ENCODE measurements at places on chromosomes 5 and 9. TPM values are rescaled to one million over a fixed set of nuclear protein-coding genes. Genes with fewer than 3 reads are reported as not detected.

The STKLD1 gene
- 0.07 TPM for total RNA-seq

The TEX48 gene
- not detected for total RNA-seq

The PTTG1 gene
- total RNA-seq: 24.3 TPM

The CD72 gene
- 1.0 TPM for total RNA-seq

The PCDHB2 gene
- total RNA-seq: 0.34 TPM

The PNPLA7 gene
- total RNA-seq: under 0.01 TPM

The PCDHA6 gene
- under 0.01 TPM for total RNA-seq

The CDC20B gene
- total RNA-seq: under 0.01 TPM

The FSTL4 gene
- total RNA-seq: 0.34 TPM

The PCDHGA12 gene
- 2.2 TPM for total RNA-seq

The TAF1L gene
- total RNA-seq: under 0.01 TPM

The ADAMTS12 gene
- under 0.01 TPM for total RNA-seq

The NR5A1 gene
- not detected for total RNA-seq

The IDNK gene
- 3.8 TPM for total RNA-seq

The NME5 gene
- total RNA-seq: under 0.01 TPM

The EHMT1 gene
- 82.1 TPM for total RNA-seq

The SLC6A7 gene
- not detected for total RNA-seq

The OTULINL gene
- total RNA-seq: 0.36 TPM

The CDKN2B-AS1 gene
- total RNA-seq: 1.9 TPM

The CAMK2A gene
- total RNA-seq: 0.34 TPM

The IL17B gene
- not detected for total RNA-seq

The ATG10 gene
- total RNA-seq: 6.8 TPM

The HRH2 gene
- total RNA-seq: not detected

The TMEM174 gene
- not detected for total RNA-seq

The CDH6 gene
- 0.14 TPM for total RNA-seq

The RALGPS1 gene
- 4.7 TPM for total RNA-seq

The SAXO1 gene
- total RNA-seq: under 0.01 TPM

The FRMD3 gene
- 0.43 TPM for total RNA-seq

The SLC23A1 gene
- under 0.01 TPM for total RNA-seq

The TICAM2 gene
- total RNA-seq: 0.50 TPM

The LHX3 gene
- not detected for total RNA-seq

The RAI14 gene
- 187 TPM for total RNA-seq

The NOP16 gene
- total RNA-seq: 25.0 TPM

The ADGRD2 gene
- total RNA-seq: 0.34 TPM

The POU5F2 gene
- 1.7 TPM for total RNA-seq

The GNE gene
- 15.2 TPM for total RNA-seq

The CCDC112 gene
- total RNA-seq: 6.5 TPM

The SPAG8 gene
- total RNA-seq: not detected

The CFAP157 gene
- total RNA-seq: not detected

The RASGRF2 gene
- 1.0 TPM for total RNA-seq

The SLC28A3 gene
- total RNA-seq: 8.2 TPM

The RXRA gene
- total RNA-seq: 18.5 TPM

The SCGB3A1 gene
- total RNA-seq: not detected
